Neural progenitor cell (in vitro differentiated cells): ENCODE measurements at places on chromosomes 2 and 18. TPM values are rescaled to one million over a fixed set of nuclear protein-coding genes. Genes with fewer than 3 reads are reported as not detected.
A peak's percentile ranks its signal among the peaks of the same experiment; 100 is the strongest.

Gene FOXI3
- total RNA-seq: 0.51 and 0.90 TPM in 2 replicates

Gene GALNT14
- total RNA-seq: 6.0 and 6.4 TPM in 2 replicates

Gene FOXD4L1
- total RNA-seq: 0.12 TPM in 1 of 2 replicates, not detected in the other

Gene LONRF2
- total RNA-seq: 0.34 and 0.37 TPM in 2 replicates

Gene NR4A2
- total RNA-seq: 0.37 and 0.56 TPM in 2 replicates

Gene CLEC4F
- not detected in 2 replicates for total RNA-seq

Gene DYSF
- 0.39 and 1.1 TPM in 2 replicates for total RNA-seq

Gene CACNB4
- total RNA-seq: 8.9 and 14.2 TPM in 2 replicates

- DNase-seq: no peak
These were observed 24.7 kb upstream of the NMUR1 start for GRCh38 chr2:231554748-231555545.

GRCh38 chr18:65347446-65347845, 403.4 kb upstream of the CDH7 start:
- DNase-seq: no peak

GRCh38 chr2:46239847-46240181, 57.4 kb upstream of the EPAS1 start:
- DNase-seq: no peak

DNA sequence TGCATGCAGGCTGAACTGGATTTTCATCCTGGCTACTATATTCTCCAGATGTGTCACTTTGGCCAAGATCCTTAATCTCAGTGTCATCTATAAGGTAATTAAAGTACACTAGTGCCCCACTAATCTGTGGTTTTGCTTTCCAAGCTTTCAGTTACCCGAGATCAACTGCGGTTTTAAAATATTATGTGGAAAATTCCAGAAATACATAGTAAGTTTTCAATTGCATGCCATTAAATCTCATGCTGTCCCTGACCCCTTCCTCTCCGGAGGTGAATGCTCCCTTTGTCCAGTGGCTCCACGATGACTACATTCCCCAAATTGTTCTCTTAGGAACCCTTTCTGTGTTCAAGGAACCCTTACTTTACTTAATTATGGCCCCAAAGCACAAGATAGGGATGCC, 5.3 kb upstream of the TYMS start:
- no peak for DNase-seq

- DNase-seq: no peak
These were observed 750 bp downstream of the STRADB start for GRCh38 chr2:201452058-201452921.

- no peak for DNase-seq
These were observed 9.4 kb downstream of the FBLN7 start for GRCh38 chr2:112147382-112148168.

DNA sequence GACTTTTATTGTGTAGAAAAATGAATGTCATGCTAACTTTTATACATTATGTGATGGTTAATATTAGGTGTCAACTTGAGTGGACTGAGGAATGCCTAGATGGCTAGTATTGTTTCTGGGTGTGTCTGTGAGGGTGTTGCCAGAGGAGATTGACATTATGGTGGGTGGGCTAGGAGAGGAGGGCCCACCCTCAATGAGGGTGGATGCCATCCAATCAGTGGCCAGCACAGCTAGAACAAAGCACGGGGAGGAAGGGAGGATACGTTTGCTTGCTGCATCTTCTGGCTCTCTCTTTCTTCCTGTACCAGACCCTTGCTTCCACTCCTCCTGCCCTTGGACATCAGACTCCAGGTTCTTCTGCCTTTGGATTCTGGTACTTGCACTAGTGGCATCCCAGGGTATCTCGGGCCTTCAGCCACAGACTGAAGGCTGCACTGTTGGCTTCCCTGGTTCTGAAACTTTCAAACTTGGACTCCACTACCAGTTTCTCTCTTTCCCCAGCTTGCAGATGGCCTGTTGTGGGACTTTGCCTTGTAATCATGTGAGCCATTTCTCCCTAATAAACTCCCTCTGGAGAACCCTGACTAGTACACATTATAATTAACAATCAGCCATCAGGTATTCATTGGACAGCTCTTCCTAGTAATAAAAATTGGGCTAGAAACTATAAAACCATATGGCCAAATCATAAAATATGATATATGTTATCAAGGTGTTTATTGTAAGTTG, 31.7 kb upstream of the ZCCHC2 start:
- no peak for DNase-seq

DNA sequence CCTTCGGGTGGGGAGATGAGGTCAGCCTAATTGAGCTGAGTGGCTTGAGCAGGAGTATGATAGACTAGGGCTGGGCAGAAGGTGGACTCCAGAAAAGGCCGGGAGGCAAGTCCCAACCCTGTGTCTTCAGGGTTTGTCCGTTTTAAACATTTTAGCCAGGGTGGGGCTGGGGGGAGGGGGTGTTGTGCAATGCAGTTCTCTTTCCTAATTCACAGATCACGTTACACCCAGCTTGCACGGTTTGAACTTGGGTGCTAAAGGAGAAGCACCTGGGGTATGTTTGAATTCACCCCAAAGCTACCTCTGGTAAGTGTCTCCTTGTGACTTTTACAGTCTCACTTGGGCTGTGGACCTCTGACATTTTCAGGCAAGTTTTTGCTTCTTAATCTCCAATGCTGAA, 233.3 kb downstream of the AGAP1 start:
- DNase-seq: no peak

DNA sequence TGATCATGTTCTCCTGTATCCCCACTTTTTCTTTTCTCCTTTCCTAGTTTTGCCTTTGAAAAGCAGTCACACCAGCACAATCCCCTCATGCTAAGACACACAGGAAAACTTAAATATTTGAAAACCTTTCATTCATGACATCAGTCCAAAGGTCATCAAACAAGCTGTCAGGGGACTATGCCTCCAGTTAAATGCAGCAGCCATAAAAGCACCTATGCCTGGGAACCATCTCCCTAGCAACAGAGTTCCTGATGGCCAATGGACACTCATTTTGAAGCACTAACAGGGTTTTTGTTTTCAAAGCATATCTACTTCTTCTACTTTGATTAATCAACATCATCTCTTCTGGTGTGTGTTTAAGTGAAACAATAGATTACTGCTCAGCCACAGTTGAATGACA, 286.4 kb upstream of the PARD3B start:
- DNase-seq: no peak

GRCh38 chr2:27231921-27232320, 14.8 kb downstream of the CAD start:
- no peak for DNase-seq

DNA sequence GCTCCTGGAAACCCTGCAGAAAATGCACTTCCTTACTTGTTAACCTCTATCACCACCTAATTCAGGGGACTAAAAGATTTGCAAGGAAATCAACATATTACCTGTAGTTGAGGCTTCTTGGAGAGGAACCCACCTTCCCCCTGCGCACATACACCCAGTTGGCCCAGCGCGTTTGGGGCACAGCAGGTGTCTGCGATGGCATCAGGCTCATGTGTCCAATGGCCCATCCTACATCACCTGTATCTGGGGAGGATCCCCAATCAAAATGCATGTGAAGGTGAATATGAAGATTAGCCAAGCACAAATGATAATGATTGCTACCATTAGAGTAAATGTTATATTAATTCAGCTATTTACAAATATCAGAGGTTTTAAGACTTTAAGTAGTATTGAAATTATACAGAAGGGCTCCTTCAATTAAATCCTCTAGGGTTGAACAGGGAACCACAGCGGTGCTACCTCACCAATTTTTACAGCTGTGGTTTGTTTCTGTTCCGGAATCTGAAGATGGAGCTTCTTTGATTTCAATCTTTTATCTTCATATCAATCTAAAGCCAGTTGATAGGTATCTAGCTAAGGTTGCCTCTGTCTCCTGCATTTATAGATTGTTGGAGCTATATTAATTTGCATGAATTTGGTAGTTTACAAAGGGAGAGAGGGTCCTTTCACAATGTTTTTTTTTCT, 486.0 kb downstream of the RNF144A start:
- no peak for DNase-seq

DNA sequence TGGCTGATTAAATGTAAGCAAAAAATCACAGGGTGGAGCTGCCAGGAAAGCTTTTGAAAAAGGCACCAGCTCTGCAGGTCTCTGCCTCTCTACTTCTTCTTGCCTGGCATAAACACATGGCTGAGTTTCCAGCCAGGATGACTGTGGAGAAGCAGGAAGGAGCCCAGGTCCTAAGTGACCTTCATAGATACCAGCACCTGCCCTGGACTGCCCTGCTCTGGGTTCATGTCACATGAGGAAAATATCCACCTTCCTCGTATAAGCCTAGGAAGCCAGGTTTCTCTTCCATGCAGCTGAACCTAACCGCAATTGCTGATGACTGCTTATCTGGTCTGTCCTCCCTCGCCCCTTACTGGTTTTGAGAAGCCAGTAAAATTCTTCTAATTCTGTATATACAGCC, 47.8 kb upstream of the CREB1 start:
- peak; percentile 19 for DNase-seq

DNA sequence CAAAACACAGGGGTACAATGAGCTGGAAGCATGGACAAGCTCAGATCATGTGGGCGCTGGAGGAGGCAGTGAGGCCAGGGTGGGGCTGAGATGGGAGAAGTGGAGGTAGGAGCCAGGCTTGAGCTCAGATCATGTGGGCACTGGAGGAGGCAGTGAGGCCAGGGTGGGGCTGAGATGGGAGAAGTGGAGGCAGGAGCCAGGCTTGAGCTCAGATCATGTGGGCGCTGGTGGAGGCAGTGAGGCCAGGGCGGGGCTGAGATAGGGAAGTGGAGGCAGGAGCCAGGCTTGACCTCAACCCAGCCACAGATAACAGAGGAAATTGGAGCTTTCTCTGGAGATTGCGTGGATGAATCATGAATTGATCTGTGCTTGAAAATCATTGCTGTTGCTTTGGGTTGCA, 48.3 kb upstream of the TMEM18 start:
- DNase-seq: no peak

DNA sequence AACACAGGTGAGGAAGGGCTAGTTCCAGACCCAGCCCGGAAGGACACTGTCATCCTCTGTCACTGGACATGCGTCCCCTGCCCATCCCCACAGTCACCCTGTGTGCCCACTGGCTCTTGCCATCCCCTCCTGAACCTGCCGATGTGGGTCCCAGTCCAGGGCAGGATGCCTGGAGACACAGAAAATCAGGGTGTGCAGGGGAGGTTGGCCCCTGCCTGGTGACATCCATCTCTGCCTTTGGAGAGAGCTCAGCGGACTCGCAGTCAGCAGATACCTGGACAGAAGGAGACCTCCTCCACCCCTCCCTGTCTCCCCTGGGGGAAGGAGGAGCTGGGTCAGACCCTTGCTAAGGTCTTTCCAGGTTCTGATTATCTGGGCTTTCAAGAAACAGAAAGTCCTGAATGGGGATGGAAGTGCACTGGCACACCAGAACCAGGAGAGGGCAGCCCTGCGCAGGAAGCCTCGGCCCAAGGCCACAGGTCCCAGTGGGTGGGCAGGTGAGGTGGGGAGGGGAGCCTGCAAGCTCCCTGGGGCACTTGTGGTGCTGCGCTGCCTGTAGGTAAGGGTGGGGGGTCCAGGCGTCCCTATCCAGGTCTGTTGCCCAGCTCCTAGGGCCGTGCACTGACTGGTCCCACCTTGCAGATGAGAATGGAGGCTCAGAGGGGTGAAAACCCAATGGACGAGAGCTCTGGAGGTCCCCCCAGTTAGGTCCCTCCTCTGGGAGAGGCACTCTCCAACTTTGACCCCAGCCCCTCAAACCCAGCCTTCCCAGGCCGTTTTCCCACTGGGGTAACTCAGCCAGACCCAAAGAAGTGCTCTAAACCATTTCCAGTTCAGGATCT, 9.7 kb upstream of the OTOS start:
- DNase-seq: peak; percentile 78

GRCh38 chr2:5393474-5393873, 298.7 kb upstream of the SOX11 start:
- no peak for DNase-seq

DNA sequence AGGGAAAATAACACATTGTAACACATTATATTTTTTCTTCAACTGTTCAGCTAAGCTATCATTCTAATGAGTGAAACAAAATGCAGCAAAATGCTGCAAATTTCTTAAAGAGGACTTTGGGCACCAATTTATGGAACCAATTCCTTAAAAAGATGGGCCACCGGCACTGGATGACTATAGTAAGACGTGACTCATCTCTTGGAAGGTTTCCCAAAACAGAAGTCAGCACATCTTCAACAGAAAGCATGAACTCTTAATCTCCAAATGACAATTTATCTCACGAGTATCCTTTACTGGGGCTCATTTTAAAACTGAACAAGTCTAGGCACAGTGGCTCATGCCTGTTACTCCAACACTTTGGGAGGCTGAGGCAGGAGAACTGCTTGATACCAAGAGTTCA, 213.4 kb downstream of the CDH20 start:
- DNase-seq: no peak

- no peak for DNase-seq
These were observed 29.4 kb upstream of the TSPYL6 start for GRCh38 chr2:54285451-54285850.

- no peak for DNase-seq
These were observed 6.1 kb downstream of the NCKAP1 start for GRCh38 chr2:183031911-183032794.

DNA sequence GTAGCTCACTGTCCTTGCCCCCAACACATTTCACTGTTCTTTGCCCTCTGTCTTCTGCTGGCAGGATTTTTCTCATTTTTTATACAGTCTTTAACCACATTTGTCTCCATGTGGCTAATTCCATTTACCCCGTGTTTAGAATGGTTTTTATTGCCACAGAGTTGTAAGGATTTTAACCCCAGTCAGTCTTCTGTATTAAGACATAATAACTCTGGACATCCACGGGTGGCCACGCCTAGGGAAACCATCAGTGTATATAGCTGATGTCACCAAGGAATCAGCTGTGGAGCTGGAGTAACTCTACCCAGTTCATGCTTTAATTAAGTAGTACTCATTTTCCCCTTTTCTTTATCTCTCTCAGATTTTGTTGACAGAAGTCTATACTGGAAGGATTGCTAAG, 139.8 kb downstream of the MAP4K4 start:
- no peak for DNase-seq

GRCh38 chr2:50820176-50820575, 211.8 kb downstream of the NRXN1 start:
- no peak for DNase-seq

GRCh38 chr2:241937297-241937696, 67.8 kb downstream of the RTP5 start:
- DNase-seq: no peak
